ENCODE measurements at places on chromosomes 4 and X.

GRCh38 chr4:97038146-97038516 lies 1105.1 kb downstream of the STPG2 start:
- no peak for DNase-seq

DNA sequence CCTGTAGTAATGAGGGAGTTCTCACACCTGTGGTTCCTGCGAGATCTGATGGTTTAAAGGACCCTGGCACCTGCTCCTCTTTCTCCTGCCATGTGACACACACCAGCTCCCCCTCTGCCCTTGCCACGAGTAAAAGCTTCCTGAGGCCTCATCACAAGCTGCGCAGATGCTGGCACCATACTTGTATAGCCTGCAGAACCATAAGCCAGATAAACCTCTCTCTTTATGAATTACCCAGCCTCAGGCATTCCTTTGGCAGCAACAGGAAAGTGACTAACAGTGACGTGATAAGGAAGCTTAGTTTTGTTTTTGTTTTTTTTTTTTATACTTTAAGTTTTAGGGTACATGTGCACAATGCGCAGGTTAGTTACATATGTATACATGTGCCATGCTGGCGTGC lies 130.9 kb downstream of the AFAP1 start:
- no peak for DNase-seq

GRCh38 chr4:23855912-23856605 lies 33.8 kb downstream of the PPARGC1A start:
- DNase-seq, result no peak

DNA sequence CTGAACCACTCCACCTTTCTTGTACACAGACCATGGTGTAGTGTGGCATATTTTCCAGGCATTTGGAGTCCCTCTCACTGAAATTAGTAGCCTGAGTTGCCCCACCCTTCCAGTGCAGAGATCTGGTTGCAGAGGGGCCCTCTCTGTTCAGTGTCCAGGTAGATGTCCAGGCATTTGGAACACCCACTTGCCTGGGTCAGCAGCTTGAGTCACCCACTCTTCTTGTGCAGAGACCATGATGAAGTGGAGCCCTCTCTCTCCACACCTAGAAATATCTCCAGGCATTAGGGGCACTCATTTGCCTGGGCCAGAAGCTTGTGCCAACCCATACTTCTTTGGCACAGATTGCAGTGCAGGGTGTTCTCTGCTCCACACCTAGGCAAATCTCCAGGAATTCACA lies 2733.3 kb downstream of the PCDH7 start:
- no peak for DNase-seq

DNA sequence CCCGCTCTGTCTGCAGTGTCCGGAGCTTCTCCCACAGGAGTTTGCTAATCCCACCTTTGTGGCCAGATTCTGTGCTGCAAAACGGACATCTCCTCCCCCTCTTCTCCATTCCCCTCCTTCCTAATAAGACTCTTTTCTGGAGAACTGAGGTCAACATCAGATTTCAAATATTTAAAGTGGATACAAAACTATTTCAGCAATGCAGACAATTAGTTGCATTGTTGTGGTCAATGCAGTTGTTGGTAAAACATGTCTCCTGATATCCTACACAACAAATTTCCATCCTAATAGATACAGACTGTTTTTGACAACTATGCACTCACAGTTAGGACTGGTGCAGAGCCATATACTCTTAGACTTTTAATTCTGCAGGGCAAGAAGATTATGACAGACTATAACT lies 5.1 kb upstream of the MCUB start:
- no peak for DNase-seq

DNA sequence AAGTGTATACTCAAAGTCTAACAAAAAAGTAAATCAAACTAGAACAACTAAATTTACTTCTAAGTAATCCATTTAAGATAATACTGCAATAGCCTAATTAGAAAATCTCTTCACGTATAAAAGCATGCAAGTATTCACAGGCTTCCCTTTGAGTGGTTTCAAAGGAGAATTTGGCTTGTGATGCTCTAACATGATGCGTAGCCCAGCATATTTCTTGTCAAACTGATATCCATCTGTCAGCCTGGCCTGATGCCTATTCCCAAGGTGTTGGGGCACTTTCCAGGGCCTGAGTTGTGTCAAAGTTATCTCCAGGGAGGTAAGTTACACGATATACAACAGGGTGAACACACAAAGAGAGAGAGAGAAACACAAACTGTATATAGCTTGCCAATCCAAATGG lies 287.0 kb upstream of the MAGEB18 start:
- DNase-seq, result no peak

DNA sequence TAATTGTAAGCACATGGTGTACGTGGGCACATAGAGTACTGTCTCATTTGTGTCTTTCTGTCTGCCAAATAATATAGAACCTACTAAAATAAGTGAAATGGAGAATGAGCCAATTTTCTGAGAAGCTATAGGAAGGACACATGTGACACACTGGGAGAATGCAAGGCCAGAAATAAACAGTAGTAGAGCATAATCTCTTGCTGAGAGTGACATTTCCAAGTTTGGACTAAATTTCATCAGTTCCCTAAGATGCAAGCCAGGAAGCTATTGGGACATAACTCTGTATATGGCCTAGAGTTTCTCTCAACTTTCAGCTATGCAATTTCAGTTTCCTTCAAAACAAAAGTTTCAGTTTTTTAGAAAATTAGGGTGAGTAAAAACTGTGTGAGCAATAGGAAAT lies 638.7 kb downstream of the PCDH18 start:
- no peak for DNase-seq

GRCh38 chr4:138870737-138871554 lies 144.6 kb upstream of the NOCT start:
- peak; percentile 54 for DNase-seq

DNA sequence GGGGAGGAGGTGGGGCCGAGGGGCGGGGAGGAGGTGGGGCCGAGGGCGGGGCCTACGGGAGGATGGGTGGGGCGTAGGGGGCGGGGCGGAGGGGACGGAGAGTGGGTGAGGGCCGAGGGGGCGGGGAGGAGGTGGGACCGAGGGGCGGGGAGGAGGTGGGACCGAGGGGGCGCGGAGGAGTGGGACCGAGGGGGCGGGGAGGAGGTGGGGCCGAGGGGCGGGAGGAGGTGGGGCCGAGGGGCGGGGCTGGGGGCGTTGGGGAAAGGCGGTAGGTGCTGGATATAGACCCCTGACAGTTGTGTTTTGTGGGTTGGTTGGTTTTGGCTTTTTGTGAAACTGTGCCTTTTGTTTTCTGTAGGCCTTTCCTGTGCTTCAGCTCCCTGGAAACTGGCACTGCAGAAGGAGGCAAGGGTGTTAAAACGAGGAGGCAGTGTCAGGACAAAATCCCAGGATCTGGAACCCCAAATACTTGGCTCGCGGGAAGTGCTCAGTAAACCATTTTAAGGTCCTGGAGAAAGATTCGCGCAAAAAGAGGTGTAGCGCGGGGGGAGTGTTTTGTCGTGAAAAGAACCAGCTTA lies 580 bp upstream of the MMGT1 start:
- no peak for DNase-seq

- DNase-seq, result no peak
Observed at GRCh38 chr4:123748806-123749205, 352.2 kb downstream of the SPRY1 start.

DNA sequence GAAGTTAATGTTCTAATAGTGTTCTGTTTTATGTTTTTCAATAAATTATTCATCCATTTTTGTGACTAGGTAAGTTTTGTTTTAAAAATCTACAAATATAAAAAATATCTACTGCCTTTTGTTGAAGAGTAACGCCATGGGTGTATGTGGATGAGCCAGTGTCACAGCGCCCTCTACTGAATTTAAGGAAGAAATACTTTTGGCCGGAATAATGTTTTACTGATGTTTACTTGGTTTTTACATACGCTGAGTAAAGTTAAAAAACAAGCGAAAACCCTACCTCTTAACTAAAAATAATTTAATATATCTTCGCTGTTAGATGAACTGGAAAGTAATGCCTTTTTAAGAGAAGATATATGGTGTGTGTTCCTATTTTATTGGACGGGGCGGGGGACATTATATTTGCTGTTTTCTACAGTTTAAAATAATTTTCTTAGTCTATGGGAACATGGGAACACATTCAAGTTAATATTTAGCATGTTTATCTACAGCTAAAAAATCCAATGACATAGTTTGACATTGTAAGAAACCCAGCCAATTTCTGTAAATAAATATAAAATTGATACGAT lies 86.1 kb downstream of the CPE start:
- DNase-seq, result peak; percentile 71

- no peak for DNase-seq
Observed at GRCh38 chrX:34401411-34401810, 255.7 kb downstream of the TMEM47 start.

DNA sequence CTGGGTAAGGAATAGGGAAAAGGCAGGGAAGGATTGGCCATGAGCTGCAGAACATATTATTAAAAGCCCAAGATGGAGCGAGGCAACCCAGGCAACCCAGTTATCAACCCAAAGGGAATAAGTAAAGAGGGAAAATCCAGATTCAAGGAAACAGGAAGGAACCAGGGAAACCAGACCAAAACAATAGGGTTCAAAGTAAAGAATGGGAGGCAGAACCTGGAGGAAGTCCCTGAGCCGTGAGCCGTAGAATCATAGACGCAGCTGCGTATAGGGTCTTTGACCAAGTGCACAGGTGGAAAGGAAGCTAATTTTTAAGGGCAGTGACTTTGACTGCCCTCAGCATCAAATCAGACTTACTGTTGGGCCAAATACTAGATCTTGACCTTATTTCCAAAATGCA lies 98.5 kb upstream of the SRD5A3 start:
- no peak for DNase-seq

DNA sequence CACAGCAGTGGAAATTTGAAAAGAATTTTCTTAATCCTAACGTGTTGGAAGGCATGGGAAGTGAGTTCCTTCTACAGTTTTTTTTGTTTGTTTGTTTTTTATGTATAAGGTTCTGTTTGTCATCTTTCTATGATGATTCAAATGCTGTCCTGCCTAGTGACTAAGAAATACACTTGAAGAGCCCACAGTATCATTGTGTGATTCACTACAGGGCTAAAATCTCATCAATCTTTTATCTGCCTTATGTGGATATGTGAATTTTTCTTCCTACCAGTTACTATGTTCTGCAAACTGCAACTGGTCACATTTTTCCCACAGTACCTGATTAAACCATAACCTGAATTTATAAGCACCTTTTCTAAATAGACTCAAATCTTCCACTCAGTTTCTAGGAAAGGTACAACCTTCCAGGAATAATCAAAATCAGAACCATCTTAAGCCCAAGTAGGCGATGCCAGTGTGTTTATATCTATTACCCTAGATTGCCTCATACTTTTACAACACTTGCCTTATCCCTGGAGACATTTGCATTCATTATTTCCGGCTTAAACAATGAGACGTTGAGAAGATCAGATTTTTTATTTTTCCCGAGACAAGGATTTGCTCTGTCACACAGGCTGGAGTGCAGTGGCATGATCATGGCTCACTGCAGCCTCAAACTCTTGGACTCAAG lies 214.6 kb upstream of the GALNT7 start:
- DNase-seq, result no peak

DNA sequence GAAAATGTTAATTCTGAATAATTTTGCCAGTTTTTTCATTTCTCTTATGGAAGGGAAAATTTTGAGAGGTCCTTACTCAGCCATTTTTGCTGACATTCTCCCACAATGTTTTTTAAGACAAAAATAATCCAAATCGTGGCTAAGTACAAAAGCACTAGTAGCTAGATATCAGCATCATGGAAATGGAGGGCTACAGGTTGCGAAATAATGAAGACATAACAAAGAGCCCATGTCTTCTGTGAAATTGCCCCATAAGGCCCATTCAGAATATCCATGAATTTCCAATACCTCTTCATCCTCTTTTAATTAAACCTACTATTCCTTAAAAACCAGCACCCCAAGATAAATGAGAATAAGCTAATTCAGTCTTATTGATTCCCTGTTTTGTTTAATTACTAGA lies 107.4 kb downstream of the HNRNPD start:
- DNase-seq, result no peak

- DNase-seq, result no peak
Observed at GRCh38 chr4:148651991-148652390, 209.8 kb upstream of the NR3C2 start.

- DNase-seq, result peak; percentile 9
Observed at GRCh38 chr4:83581411-83582288, 45.7 kb downstream of the GPAT3 start.

GRCh38 chr4:153728660-153729059 lies 31.2 kb downstream of the RNF175 start:
- DNase-seq, result no peak

DNA sequence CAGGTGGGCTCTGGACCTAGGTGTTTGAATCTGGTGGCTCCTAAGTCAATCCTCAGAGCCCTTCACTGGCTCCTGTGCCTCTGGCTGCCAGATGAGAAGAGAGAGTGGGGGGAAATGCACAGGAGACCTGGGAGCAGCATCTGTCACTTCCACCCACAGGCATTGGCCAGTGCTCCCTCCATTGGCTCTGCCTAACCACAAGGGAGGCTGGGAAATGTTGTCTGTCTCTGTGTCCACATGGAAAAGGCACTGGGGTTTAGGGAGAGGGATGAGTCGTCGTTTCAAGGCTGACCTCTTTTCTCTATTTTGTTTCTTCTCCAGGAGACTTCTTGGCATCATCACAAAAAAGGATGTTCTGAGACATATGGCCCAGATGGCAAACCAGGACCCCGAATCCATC lies 76.4 kb downstream of the CLCN4 start:
- DNase-seq, result no peak

- peak; percentile 14 for DNase-seq
Observed at GRCh38 chrX:135275973-135276372, 24.1 kb downstream of the ETDA start.

GRCh38 chrX:13170966-13171558 lies 126.6 kb upstream of the FAM9C start:
- DNase-seq, result no peak

GRCh38 chr4:97507587-97508245 lies 635.6 kb downstream of the STPG2 start:
- DNase-seq, result no peak

DNA sequence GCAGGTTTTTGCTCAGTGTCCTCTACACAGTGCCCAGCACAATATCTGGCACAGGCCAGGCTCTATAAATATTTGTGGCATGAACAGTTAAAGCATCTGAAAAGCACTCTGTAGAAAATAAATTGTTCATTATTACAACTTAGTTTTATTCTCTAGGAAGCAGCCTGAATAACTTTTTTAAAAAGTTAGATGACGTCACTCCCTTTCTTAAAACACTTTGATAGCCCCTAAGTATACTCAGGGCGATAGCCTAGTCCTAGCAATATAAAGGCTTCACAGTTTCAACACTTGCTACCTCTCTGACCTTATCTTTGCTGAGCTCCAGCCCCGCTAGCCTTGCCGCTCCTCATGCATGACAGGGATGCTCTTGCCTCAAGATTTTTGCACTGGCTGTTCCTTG lies 80.6 kb downstream of the GPM6A start:
- no peak for DNase-seq

GRCh38 chr4:187606581-187606980 lies 389.0 kb upstream of the ZFP42 start:
- DNase-seq, result peak; percentile 2

GRCh38 chrX:94204524-94204923 lies 530.5 kb downstream of the FAM133A start:
- no peak for DNase-seq

- DNase-seq, result peak; percentile 47
Observed at GRCh38 chrX:19860571-19860970, 26.8 kb downstream of the SH3KBP1 start.
